ENCODE measurements at places on chromosomes 13 and 19.

GRCh38 chr13:30936971-30937370, 4.5 kb downstream of the TEX26 start:
- no peak for DNase-seq

DNA sequence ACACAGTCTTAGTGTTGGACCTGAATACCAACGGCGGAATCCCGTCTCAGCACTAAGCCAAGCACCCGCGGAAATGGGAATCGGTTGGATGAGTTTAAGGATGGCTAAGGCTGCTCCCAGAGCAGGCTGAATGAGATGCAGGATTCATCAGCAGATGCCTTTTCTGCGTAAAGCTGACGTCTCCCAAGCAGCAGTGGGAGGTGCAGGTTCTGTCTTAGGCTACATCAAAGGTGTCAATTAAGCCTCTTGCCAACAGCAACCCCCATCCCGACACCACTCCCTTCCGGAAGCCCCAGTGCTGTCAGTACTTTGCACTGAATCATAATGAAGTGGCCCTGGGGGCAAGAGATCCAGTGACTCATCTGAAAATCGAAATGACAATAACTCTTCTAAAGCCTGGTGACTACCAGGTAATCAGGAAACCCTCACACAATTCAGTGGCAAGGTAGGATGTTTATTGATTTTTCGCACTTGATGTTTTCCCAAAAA, 275.6 kb downstream of the DCLK1 start:
- no peak for DNase-seq

DNA sequence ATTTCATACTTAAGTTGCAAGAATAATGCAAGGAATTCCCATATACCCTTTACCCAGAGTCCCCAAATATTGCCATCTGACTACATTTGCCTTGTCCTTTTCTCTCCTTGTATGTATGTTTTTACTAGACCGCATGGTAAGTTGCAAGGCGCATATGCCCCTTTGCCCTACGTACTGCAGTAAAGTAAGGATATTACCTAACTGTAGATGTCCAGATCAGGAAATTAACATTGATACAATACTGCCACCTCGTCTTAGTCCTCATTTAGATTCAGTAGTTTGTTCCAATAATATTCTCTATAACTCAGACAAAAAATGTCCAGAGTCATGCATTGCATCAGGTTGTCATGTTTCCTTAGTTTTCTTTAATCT, 9.3 kb downstream of the SAFB start:
- no peak for DNase-seq

DNA sequence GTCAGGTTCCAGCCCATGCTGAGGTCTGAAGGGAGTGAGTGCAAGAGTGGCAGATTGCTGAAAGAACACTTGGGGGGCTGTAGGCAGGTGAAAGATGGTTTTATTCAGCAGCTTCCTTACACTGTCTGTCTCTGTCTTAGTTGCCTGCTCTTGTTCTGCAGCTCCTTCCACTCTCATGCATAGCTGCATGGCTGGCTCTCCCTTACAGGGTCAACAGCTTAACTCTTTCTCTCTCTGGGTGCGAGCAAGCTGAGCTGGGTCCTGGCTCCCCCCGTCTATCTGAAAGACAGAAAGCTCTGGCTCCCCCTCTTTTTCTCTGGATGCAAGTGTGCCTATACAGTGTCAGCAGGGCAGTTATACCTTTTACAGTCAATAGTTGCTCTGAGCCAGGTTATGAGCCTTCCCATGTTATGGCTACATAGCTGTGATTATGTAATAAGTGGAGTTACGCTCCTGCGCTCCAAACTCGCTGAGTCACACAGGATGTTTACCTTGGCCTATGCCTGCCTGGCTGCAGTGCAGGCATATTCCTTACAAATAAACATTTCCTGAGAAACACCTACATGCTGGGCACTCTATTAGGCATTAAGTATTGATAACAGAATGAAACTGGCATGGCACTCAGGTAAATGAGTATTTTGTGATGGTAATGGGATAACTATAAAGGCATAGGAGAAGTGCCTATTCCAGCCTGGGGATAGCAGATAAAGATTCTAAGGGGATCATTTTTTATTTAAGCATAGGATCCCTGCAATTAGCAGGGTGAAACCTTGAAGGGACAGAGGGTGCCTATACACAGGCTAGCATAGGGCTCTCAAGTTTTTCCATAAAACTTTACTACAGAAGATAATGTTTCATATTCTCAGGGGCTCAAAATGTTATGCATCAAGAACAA, 826.9 kb upstream of the PCDH9 start:
- no peak for DNase-seq

- no peak for DNase-seq
Measured at GRCh38 chr19:41621654-41622053, 5.2 kb downstream of the CEACAM4 start.

GRCh38 chr19:35348911-35349611, 1.4 kb downstream of the FFAR1 start:
- DNase-seq, result no peak

DNA sequence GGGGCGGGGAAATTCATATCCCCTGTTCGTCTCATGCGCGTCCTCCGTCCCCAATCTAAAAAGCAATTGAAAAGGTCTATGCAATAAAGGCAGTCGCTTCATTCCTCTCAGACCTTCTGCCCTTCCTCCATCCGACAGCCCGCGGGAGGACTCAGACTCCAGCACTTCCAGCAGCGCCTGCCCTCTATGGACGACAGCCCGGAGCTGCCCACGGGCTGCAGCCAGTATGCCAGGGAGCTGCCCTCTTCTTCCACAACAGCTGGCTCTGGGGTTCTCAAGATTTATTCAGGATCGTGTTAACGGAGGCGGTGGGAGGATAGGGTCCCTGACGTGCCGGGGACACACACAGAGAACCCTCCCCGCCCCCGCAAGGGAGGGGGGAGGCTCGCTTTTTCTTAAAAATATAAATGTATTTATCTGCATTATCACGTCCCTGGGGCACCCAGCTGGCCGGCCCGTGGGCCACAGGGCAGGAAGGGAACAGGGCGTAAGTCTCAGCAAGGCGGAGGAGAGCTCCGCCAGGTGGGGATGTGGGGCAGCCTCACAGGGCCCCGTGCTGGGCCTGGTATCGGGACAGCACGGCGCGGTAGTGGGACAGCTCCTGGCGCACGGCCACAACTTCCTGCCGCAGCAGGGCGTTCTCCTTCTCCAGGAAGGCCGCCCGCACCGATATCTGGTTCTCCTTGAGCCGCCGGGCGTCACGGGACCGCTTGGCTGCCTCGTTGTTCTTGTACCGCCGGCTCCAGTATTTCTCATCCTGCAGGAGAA, 6.7 kb downstream of the DBP start:
- DNase-seq, result no peak

DNA sequence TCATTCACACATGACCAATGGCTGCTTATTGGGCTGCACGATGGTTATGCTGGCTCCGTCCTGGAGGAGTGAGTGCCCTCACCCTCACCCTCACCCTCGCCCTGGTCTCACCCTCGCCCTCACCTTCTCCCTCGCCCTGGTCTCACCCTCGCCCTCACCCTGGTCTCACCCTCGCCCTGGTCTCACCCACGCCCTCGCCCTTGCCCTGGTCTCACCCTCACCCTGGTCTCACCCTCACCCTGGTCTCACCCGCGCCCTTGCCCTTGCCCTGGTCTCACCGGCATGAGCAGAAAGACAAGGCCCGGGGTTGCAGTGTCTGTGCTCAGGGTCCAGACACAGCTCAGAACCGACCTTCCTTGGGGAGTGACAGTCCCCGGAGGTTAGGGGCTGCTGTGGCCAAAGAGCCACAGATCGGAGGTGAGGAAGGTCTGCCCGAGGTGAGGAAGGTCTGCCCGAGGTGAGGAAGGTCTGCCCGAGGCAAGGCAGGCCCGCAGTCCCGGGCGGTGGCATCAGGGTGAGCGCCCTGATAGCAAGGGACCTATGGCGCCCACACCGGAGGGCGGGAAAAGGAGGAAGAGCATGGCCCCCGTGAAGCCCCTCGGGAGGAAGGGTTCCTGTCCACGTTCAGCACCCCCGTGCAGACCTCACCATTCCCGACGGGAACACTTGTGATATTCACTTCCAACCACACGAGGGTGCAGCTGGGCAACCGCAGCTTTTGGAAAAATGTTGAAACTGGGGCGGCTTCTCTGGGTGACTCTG, 65.6 kb downstream of the MCF2L start:
- DNase-seq, result no peak

GRCh38 chr19:43570174-43570791, 5.0 kb downstream of the XRCC1 start:
- DNase-seq, result no peak

GRCh38 chr13:26502826-26503225, 54.7 kb upstream of the WASF3 start:
- DNase-seq, result no peak

DNA sequence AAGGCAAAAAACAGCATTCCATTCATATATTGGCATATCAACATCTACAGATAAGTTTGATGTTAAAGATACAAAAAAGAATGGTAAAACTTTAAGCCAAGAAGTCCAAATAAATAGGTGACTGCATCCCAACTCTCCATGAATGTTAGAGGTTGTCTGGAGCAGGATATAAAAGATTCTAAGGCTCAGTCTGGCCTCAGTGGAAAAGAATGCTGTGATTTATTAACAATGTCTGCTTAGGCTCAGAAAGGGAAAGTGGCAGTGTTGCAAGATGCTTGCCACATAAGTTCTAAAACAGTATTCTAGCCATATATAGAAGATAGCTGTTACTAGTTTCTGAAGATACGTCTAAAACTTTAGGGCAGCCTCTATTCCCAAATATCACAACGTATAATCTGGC, 179.8 kb upstream of the NBEA start:
- no peak for DNase-seq

DNA sequence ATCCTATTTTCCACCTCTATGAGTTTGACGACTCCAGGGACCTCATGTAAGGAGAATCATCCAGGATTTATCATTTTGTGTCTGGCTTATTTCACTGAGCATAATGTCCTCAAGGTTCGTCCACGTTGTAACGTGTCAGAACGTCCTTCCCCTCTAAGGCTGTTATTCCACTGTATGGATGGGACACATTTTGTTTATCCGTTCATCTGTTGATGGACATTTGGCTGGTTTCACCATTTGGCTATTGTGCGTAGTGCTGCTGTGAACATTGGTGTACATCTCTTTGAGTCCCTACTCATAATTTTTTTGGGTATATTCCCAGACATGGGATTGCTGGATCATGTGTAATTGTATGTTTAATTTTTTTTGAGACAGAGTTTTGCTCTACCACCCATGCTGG, 21.5 kb downstream of the CRTC1 start:
- DNase-seq, result no peak

GRCh38 chr13:68292601-68293000, 1062.5 kb upstream of the PCDH9 start:
- no peak for DNase-seq

DNA sequence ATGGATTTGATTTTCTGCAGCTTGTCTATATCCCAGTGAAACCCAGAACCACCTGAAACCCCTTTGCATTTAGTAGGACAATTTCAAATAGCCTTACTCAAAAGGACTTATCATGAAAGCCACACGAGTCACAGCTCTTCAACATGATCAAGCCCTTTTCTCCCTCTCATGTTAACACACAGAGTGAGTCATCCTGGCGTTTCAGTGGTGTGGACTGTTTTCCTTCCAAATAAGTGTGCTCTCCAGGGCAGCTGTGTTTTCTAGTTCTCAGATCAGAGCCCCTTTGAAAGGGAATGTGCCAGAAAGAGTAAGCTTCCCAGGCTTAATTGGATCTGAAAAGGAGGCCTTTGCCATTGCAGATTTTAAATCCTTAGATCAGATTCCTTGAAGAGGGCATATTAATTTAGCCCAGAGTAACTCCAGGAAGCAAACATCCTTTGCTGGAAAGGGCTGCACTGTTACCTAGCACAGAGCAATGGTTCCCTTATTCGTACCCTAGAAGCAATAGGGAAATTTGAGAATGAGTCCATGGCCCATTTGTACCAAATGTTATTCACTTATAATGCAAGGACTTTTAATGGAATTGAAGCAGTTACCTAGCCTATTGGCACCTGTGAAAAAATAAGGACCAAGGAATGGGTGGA, 51.3 kb downstream of the ERICH6B start:
- DNase-seq, result no peak

- no peak for DNase-seq
Measured at GRCh38 chr19:29395111-29395733, 130.6 kb upstream of the VSTM2B start.

DNA sequence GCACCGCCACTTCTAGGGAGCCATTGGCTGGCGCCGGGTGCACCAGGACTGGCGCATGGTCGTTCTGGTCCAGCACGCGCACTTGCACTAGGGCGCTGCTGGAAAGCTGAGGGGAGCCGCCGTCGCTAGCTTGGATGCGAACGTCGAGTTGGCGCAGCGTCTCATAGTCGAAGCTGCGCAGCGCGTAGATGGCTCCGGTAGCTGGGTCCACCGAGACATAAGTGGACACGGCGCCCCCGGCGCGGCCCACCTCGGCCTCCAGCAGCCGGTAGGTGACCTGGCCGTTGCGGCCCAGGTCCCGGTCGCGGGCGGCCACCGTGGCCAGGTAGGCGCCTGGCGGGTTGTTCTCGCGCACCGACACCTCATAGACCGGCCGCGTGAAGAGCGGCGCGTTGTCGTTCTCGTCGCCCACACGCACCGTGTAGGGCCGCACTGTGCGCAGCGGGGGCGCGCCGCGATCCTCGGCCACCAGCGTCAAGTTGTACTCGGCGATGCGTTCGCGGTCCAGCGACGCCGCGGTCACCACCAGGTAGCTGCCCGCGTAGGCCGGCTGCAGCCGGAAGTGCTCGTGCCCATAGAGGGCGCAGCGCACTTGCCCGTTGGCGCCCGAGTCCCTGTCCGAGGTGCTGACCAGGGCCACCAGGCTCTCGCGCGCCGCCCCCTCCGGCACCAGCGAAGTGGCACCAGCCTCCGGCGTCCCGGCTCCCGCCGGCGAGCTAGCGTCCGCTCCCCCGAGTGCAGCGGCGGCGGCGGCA, 1.7 kb downstream of the PCDH8 start:
- DNase-seq, result no peak

GRCh38 chr19:10767726-10768125, 49.8 kb downstream of the DNM2 start:
- no peak for DNase-seq

DNA sequence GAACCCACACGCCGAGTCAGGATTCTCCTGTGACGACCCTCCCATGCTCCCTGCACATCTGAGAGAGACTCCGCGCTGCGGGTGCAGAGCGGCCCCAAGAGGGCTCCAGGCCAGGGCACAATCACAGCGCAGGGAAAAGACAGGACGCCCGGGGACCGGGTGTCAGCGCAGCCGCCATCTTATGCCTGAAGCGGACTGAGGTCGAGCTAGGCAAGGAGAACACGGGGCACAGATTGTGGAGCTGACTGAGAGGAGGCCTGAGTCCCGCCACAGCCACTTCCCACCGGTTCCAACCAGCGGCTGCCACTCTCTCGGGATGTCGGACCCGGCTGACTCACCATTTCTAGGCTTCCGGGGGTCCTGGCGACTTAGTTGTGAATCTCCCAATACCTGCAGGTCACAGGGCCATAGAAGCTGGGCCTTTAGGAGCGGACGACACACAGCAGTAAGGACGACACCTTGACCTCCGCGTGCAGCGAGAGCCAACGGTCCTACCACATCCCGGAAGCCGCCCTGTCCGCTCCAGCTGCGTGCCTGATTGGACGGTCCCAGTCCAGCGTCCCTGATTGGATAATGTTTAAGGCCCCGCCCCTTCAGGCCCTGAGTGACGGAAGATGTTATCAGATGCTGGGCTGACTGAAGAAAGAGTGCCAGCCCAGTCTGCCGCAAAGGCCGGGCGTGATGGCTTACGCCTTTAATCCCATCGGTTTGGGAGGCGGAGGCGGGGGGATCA, at the start of gene ZNF728:
ZNF728 (minus strand) TSS at position 487 of the 733 bp plus-strand sequence; CDS start at position 341, 146 bp downstream.
- DNase-seq, result no peak

GRCh38 chr19:14159059-14159458, 22.7 kb upstream of the ASF1B start:
- no peak for DNase-seq

Measured in right renal pelvis (tissue), 4 donors.